ENCODE measurements at places on chromosomes 13 and 19.

GRCh38 chr19:18776288-18776594 lies 14.9 kb downstream of the COMP start:
- no peak for DNase-seq

DNA sequence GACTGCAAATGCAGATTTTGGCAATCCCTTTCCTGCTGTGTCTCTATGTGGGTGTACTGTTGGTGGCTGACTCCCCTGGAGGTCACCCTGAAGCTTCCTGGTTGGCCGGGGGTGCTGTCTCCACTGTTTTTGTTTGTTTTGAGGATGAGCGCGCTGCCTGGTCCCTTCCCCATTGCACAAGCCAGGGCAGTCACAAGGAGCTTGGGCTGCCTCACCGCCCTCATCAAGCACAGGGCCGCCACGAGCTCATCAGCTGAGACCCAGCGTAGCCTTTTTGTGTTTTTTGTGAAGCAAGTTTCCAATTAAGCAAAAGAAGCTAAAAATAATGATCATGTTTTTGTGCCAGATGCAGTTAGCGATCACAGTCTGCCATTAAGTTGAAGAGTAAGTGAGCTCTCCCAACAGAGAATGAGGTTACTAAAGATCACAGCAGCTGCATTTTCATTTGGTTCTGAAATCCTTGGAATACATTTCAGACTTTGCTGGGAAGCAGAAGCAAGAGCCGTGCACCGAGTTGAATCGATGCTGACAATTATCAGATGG lies 57.8 kb downstream of the GGACT start:
- DNase-seq, result no peak

DNA sequence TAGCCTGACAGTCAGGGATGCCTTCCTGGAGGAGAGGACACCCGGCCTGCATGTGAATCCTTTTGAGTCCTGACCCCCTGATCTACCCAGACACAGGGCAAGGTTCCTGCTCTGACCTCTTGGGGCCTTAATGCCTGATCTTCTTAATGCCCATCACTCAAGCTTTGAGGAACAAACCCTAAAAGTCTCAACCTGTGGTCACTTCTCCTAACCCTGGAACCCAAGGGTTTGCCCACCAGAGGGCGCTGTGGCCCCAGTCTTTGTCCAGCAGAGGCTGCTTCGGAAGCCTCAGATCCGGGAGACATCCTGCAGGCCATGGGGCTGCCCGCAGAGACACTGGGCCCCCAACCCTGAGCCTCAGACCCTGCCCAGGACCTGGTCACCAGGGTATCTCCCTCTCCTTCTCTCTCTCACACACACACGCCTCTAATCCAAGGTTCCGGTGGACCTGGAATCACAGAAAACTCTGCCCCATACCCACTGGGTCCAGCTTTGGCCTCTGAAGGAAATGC lies 9.8 kb upstream of the DPF1 start:
- peak; percentile 75 for DNase-seq

DNA sequence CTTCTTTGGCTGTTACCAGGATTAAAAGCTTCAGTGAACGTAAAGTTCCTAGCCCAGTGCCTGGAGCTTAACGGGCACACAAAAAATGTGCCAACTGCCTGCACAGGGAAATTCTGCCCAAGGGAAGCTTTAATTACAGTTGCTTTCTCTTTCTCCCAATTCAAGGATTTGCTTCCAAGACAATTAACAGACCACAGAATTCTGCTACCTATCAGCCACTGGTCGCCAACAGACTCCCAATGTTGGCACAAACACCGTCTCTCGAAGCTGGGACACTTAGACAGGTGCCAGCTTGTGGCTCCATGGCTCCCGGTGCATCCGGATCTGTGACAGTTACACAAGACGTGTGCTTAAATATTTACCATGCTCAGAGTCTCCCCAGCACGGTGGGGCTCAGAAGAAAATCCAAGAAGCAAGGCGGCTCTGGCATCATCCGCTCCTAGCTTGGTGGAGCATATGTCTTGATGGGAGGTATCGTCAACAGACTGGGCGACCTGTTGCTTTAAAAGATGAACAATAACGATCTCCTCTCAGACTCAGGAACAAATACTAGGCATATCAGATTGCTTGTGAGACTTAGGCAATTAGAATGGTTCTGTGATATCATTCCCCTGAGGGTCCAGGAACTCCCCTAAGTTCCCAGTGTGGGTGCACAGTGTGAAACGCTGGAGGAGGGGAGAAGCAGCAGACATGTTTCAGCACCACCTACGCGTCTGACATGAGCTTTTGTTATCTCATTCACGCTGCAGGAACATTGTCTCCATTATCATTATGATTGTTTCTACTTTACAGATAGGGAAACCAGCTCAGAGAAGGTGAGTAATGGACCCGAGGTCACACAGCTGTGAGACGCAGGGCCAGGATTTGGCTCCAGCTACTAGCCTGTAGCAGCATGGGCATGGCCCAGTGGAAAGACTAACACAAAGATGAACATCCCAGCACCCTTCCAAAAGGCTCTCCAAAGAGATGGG lies 61.6 kb downstream of the ALOX5AP start:
- DNase-seq, result no peak

DNA sequence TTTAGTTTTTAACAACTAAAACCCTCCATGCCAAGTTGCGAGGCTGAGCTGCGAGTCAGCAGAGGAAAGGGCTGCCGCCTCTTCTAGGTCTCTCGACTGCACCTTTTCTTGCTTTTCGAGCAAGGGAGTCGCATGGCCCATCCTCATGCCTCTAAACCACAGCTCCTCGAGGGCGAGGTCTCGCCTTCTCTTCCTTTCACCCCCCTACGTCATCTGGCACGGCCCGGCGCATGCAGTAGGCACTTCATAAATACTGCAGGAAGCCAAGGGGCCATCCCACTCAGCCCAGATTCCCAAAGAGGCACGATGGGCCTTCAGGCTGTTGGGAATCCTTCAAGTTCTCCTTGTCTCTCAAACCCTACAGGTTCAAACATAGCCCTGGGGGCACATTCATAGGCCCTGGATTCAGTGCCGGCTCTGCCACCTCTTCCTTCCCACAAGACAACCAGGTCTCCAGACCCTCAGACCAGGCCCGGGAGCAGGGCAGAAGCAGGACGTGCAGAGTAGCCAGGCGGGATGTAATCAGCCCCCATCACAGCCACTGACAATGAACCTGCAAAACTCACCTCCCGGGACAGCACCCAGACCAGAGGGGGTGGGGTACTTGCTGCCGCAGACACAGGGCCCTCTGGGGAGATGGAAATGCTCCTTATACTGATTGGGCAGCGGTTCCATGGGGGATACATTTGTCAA lies 41.7 kb downstream of the GGACT start:
- no peak for DNase-seq

DNA sequence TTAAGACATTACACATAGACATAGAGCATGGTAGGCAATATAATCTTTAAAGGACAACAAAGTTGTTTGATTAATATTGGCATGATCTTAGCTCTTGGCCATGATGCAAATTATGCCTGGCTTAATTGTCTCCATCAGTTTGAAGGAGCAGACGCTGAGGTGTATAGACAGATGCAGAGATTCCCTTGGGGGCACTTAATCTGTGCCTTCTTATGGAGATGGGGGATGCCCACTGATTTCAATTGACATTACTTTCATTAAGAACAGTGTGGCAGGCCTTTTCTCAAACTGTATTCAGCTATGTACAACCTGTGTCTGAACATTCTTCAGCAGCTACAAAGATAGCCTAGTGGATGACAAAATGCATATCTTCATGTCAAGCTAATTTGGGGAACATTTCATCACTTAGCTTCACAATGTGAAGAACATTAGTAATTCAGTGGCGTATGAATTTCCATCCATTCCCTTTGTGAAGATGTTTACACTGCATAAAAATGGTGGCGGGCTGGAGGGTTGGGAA lies 85.3 kb upstream of the MYCBP2 start:
- no peak for DNase-seq

GRCh38 chr13:44195245-44195644 lies 178.4 kb upstream of the SERP2 start:
- no peak for DNase-seq

DNA sequence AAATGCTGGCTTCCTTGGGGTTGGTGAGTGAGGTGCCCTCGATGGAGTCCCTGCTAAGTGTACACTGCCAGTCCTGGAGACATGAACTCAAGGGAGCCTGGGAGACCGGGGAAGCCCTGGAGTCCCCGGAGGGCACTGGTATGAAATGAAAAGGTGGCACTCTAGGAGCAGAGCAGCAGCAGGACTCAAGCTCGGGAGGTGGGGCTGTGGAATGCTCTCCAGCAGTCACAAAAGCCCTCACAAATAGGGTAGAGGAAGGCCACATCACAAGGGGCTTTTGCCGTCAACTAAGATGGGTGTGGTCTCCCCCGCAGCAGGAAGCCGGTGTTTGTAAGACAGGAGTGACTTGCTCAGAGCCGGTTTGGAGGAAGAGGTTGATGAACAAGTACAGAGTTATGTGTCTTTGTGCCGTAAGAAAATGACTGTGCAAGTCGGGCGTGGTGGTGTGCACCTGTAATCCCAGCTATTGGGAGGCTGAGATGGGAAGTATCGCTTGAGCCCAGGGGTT lies 19.3 kb downstream of the CCNE1 start:
- DNase-seq, result no peak

GRCh38 chr13:27933118-27933517 lies 13.3 kb downstream of the PDX1 start:
- no peak for DNase-seq

DNA sequence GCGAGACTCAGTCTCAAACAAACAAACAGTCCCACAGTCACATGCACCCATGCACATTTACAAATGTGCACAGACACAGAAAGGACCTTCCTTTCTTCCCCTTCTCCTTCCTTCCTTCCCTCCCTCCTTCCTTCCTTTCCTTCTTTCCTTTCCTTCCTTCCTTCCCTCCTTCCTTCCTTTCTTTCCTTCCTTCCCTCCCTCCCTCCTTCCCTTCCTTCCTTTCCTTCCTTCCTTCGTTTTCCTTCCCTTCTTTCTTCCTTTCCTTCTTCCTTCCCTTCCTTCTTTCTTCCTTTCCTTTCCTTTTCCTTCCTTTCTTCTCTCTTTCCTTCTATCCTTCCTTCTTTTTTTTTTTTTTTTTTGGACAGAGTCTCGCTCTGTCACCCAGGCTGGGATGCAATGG lies 16.2 kb upstream of the EBI3 start:
- DNase-seq, result no peak

GRCh38 chr13:51793570-51794271 lies 10.2 kb downstream of the DHRS12 start:
- no peak for DNase-seq

DNA sequence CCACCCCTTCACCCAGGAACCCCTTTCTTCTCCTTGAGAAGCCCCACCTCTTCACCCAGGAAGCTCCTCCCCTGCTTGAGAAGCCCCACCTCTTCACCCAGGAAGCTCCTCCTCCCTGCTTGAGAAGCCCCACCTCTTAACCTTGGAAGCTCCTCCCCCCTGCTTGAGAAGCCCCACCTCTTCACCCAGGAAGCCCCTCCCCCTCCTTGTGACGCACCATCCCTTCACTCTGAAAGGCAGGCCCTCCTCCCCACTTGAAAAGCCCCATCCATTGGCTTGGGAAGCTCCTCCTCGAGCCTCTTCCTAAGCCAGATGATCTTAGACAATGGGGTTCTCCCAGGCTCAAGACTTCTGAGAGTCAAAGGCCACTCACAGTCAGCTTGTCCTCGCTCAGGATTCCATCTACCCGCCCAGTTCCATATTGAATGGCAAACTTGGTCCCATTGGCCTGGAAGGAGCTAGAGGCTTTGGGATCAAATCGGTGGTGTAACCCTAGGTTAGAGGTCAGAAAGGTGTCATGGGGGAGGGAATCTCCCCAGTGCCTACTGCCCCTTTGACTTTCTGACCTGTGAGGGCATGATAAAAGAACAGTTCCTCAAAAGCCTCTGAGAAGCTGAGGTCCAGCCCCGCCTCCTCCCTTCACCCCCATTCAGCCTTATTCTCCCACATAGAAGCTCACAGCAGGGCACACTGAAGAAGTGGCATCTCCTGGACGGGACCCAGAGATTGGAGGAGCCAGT lies 4.0 kb downstream of the NAPSA start:
- DNase-seq, result no peak

- no peak for DNase-seq
Measured at GRCh38 chr19:14570864-14571527, 870 bp downstream of the NDUFB7 start.

- DNase-seq, result no peak
Measured at GRCh38 chr13:71853725-71854124, 13.3 kb downstream of the DACH1 start.

DNA sequence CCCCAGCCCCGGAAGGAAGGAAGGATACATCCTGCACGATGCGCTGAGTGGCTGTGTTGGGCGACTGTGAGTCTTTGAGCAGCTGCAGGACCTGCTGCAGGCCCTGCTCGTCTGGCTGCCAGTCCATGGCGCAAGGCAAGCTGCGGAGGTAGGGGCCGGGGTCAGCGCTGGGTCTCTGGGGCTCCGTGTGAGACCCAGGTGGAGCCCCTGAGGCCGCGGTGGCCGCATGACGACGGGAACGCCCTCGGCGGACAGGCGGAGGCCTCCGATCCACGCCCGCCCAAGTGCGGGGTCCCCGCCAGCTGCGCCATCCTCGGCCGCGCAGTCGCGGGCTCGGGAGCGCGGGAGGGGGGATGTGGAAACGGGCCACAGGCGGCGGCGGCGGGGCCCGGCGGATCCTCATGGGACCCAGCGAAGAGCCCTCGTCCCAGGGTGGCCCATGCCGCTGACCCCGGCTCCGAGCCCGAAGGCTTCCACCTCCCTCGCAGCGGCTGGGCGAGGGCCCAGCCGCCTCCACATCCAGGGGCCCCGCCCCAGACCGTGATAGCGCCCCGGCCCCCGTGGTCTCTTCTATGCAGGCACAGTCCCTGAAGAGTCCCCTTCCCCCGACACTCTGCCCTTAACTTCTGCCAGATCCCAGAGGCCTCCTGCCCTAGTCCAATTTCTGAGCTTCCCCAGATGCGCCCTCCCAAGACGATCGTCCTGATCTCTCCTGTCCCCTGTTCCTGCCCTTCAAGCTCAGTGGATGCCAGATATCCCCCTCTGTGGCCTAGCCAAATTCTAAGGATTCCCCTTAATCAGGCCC lies 2.7 kb downstream of the TNPO2 start:
- DNase-seq, result no peak

- no peak for DNase-seq
Measured at GRCh38 chr13:81927347-81927746, 1586.4 kb upstream of the SPRY2 start.

DNA sequence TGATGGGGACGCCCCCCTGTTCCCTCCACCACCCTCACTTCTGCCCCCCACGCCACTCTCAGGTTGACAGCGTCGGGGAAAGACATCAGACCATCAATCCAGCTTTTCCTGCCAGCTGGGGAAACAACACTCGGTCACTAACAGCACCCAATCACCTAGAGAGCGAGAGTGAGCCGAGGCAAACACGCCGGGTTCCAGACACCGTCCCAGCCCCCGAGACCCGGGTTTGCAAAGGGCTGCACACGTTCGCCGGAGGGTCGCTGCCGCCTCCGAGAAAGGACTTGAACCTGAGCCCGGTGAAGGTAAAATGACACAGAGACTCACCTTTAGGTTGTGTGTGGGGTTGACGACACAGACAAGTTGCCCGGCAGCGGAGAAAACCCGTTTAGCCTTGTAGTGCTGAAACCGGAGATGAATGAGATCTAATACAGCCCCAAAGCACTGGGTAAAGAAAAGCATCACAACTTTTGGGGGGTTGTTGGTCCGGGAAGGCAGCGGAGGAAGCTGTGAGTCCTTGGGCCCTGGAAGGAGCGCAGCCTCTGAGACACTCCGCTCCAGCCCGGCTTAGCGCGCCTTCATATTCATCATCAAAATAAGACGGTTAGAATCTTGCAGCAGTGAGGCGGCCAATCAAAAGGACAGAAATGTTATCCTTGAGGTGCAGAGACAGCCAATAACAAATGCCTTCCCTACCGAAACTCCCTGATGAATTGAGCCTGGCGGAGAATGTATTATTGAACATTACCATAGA lies at the start of gene SIAH3:
Gene SIAH3 (minus strand): TSS at position 583 of the 751 bp plus-strand sequence. CDS start 124 bp downstream, at position 459.
- DNase-seq, result no peak

Data from GM12891 (cell line).